Heart left ventricle (tissue), 16 donors: ENCODE measurements at places on chromosomes 2 and 18. TPM values are rescaled to one million over a fixed set of nuclear protein-coding genes. Genes with fewer than 3 reads are reported as not detected.

DNA sequence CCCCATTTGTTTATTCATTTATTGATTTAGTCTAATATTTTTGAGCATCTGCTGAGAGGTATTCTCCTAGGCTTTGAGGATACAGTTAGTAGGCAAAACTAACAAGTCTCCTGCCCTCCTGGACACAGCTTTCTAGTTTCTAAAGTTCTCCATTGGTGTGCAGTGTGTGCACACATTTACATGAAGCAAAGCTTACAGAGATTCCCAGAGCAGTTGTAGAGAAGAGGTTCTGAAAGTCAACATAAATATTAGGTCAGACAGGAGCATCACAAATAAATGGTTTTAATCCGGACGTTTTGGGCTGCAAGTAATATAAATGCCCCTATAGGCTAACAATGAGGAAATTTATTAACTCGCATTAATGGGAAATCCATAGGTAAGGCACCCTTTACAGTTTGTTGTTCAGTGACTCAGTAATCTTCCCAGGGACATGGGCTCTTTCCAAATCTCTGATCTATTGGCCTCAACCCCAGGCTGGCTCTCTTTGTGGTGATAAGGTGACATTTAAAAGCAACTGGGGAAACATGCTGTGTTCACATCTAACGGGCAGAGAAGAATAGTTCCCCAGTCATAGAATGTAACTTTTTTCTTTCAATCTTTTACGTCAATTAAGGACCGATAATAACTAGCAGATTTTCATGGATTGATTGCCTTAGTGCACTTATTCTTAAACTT is 407.2 kb downstream of the PTPRM start:
- DNase-seq, result no peak

GRCh38 chr2:236793023-236794011 is 223.7 kb downstream of the ACKR3 start:
- peak; percentile 14 for DNase-seq

DNA sequence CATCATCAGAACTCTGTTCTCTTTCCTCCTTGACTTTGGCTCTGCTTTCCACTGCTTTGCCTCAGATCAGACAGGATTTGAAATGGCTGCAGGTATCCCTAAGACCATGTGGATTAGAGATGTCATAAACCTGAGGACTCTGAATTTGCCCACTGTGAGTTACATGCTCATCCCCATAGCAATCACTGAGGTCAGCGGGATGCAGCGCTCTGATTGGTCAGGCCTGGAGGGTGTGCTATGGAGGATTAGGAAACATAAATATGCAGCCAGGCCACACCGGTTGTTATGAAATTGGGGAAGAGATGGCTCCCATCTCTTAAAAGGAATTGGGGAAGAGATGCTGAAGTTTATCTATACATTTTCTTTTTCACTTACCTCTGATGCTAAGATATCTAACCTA is 73.7 kb upstream of the DNAJC10 start:
- no peak for DNase-seq

DNA sequence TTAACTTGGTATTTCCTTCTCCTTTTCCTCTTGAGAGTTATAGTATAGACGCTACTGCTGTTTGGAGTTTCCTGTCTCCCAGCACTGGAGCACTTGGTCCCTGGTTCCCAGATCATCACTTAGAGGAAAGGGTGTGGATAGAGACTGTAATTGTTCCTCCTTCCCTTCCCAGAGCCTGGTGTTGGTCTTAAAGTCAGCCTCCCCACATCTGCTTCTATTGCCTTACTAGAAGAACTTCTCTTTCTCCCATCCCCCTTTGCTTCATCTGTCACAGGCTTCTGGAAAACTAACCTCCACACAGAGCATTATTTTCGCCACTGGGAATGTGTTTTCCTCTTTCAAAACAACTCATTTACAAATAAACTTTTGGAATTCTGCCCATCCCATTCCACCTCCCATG is 131.0 kb downstream of the CCDC85A start:
- no peak for DNase-seq

Gene EMX1
- polyA plus RNA-seq, result not detected

DNA sequence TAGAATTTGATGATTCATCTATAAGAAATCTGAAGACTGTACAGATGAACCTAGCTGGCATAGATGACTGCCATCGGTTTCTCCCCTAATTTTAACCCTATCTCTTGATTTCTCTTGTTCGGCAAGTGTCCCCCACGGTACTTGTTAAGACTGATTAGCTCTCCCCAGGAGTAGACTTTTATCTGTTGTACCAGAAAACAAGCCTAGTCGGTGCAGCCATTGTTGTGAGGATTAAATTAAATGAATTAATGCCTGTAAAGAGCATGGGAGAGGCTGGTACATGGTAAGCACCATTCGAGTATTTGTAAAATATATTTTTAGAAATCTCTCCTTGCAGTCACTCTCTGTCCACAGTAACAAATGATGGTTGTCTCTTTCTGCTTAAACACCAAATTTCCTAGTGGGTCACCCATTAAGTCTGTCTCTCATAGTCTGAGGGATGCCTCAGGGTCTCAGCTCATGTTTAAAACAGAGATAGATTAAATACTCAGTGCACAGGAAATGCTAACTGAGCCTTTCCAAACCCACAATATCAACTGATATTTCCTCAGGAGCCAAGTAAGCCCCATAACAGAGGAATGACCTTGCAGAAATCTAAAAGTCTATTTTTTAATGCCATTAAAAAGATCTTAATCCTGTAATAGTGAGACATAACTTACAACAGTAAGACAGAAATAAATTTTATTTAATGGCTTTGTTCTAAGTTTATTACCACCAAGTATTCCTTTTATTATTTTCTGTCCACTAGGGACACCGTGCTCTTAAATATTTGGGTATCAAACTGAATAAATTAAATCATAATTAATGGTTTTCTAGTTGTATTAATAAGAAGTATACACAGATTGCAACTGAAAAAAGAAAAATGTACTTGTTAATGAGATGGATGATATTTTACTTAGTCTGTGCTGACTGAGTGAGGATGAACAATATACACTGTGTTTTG is 2.9 kb upstream of the B4GALT6 start:
- DNase-seq, result no peak

GRCh38 chr2:233421091-233421816 is 67.0 kb downstream of the DGKD start:
- no peak for DNase-seq

DNA sequence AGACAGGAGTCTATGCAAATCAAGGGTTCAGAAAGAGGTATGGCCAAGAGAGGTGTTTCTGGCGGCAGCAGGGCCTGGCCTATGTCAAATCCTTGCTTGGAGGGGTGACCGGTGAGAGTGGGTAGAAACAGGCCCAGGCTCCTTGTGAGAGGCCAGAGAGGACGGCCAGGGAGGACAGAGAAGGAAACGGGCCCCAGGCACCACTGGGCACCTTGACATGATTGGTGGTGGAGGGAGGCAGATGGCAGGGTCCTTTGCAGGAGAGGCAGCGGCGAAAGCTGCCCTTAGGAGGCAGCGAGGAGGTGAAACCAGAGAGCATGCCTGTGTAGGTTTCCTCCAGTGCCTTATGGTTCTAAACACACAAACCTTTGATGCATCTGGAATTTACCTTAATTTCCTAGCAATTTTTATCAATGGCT is 6.2 kb downstream of the RAMP1 start:
- no peak for DNase-seq

DNA sequence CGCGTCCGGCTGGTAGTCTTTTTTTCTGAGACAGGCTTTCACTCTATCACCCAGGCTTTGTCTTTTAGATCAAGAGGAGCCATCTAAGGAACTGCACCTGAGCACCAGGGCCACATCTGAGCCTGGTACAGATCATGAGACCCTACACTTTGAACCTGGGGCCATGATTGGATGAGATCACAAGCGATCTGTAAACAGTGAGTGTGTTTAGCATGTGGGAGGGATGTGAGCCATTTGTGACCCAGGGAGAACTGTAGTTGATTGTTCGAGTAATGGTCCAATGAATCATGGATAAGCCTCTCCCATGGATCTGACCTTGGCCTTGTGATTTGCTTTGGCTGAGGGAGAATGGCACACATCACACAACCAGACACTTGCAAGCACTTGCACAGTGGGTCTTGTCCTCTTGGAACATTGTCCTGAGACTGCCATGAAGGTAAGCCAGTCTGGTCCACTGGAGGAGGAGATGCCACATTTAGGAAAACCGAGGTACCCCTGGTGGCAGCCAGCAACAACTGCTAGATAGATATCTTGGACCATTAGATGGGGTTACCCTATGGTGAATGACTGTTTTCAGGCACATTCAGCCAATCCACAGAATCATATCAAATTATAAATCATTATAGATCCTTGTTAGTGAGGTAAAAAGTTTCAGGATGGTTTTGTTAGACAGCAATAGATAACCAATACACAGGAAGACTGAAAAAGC is 19.5 kb upstream of the DTNB start:
- DNase-seq, result no peak

Gene DNAJC5G
- polyA plus RNA-seq, result 1.8 TPM

Gene GTF2A1L
- not detected for polyA plus RNA-seq

GRCh38 chr18:24726727-24727492 is 266.5 kb downstream of the HRH4 start:
- peak; percentile 56 for DNase-seq

DNA sequence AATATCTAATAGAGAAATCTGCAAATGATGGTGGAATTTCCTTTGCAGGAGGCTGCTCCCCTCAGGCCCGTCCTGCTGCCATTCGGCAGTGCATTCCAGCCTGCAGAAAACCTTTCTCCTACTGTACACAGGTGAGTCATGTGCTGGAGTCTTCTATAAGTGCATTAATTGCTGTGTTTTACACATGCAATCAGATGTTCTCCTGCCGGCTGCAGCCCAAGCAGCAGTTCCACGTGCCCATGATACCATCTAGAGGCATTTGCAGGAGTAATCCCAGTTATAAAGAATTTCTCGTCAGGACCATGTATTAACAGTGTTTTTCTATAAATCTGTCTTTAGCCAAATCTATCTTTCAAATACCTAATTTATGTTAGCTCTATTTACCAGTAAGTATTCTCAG is 304.7 kb upstream of the HNMT start:
- DNase-seq, result no peak

Gene VWA3B
- polyA plus RNA-seq, result 0.12 TPM

Gene SP140L
- 8.8 TPM for polyA plus RNA-seq

GRCh38 chr18:53757328-53757727 is 467.1 kb downstream of the MBD2 start:
- no peak for DNase-seq

- DNase-seq, result no peak
Observed at GRCh38 chr2:104638190-104638858, 215.6 kb upstream of the POU3F3 start.

DNA sequence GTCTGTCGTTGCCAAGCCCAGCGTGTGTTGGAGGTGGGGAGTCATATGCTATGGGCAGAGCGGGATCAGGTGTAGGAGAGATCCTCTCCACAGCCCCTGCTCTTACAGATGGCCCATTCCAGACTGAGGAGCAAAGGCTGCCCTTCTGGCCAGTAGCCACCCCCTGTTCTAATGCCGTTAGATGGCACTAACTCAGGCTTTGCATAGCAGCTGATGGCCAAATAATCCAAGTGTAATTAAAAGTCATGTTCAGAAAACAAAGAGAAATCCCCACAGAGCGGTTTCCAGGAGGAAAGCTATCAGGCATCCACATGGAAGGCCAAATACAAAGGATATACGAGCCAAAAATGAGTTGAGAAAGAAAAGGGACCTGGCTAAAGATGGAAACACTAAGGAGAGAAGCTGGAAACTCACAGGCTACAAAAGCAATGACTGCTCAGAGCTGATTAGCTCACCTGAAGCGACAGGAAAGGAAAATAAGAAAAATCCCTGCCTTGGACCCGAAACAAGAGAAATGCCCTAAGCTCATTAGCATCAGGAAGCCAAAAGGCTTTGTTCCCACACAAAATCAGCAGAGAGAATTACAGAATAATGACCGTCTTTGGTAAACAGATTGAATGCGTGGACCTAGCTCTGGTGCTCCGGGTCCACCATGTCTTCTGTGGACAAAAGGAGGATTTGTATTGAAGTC is 1002.4 kb upstream of the KLHL29 start:
- DNase-seq, result no peak
